ENCODE measurements at places on chromosomes 7 and 10.

GRCh38 chr10:78179886-78180705, 146.4 kb downstream of the RPS24 start:
- no peak for DNase-seq

DNA sequence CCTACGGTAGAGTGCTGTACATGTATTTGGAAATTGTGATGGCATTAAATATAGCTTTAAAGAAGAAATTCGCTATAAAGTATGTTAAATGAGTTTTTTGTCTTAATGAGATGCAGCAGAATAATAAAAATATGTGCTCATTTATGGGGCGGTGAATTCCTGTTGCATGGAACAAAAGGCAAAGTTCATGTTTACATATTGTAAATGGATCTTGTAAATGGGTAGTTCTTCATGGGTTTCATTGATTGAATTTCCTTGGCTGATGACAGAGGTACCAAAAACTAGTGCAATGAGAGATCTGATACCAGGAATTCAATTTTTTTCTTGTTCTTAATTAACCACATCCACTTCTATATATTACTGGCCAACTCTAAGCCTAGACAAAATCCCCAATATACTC, 284.2 kb downstream of the SUGCT start:
- no peak for DNase-seq

- peak; percentile 48 for DNase-seq
Observed at GRCh38 chr7:112157072-112157471, 49.1 kb downstream of the DOCK4 start.

GRCh38 chr7:42274053-42274452, 37.0 kb upstream of the GLI3 start:
- peak; percentile 71 for DNase-seq

GRCh38 chr7:122137251-122138077, 6.6 kb downstream of the AASS start:
- no peak for DNase-seq

- no peak for DNase-seq
Observed at GRCh38 chr10:51255381-51255780, 181.1 kb downstream of the PRKG1 start.

DNA sequence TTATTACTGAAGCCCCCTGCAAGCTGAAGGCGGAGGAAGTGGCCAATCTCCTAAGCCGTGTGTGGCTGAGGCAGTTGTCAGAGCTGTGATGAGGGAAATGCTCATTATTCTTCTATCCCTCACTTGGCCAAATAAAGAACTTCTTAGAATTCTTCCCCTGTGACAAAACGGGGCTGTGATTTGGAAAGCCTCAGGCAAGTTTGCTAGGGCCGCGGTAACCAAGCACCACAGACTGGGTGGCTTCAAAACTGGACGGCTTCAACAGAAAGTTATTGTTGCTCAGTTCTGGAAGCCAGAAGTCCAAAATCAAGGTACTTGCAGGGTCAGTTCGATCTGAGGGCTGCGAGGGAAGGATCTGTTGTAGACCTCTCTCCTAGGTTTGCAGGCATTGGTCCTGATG, 72.3 kb upstream of the STEAP1B start:
- DNase-seq = peak; percentile 80

DNA sequence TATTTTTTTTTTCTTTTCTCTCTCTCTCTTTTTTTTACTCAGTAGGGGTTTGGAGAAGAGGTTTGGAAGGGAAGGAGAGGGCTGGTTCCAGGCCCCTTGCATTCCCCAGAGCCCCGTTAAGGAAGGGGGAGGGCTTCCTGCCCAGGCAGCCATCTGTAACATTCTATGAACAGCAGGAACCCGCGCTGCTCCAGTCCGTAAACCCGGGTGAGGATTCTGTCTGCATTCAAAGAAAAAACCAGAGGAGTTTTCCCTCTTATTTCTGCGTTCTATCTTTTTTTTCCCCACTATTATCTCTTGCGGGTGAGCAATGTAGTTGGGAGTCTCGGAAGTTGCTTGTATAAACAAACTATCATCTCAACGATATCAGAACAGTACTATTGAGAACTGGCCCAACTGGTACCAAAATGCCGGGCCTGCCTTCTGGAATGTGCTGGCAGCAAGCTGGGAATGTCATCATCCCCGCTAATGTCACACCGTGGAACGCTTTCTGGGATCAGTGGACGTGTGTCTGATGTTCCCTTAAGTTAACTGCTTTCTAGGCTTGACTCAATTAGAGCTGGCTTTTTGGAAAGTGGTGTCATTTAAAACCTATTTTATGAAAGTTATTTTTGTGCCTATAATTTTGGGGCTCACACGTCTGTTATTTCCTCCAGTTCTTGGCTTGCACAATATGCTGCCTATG, 153.1 kb upstream of the MEOX2 start:
- DNase-seq = no peak

DNA sequence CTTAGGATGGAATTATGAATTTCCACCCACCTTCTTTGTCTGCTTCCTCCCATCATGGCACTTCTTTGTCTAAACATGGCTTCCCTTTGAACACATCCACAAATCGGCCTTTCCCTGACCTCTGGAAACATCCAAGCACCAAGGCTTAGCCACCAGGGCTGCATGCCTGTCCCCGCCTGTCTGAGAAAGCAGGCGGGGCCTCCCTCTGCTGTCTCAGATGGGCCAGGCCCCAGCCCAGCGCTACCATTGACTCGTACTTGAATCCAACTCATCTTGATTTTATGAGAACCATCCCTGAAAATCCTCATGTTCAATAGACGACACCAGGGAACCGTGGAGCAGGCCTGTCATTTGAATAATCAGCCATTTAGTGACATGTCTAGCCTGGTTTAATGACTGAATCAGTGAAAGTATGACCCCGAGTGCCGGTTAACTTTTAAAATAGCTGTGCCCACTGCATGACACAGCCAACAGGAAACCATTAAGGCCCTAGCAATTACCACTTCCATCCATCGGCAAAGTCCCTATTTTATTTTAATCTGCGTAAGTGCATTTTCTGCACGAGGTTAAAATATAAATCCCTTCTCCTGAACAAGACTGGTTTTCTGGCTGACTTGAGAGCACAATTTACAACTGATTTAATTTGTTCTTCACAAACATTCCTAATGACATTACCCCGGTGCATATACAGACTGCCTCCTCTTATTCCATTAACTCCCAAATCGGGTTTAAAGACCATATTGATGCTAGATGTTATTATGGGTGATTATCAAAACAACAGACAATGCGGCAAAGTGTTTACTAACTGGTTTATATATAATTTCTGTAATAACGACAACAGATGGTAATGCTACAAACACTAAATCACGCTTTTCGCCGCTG, 194.7 kb downstream of the BUB3 start:
- DNase-seq = no peak

DNA sequence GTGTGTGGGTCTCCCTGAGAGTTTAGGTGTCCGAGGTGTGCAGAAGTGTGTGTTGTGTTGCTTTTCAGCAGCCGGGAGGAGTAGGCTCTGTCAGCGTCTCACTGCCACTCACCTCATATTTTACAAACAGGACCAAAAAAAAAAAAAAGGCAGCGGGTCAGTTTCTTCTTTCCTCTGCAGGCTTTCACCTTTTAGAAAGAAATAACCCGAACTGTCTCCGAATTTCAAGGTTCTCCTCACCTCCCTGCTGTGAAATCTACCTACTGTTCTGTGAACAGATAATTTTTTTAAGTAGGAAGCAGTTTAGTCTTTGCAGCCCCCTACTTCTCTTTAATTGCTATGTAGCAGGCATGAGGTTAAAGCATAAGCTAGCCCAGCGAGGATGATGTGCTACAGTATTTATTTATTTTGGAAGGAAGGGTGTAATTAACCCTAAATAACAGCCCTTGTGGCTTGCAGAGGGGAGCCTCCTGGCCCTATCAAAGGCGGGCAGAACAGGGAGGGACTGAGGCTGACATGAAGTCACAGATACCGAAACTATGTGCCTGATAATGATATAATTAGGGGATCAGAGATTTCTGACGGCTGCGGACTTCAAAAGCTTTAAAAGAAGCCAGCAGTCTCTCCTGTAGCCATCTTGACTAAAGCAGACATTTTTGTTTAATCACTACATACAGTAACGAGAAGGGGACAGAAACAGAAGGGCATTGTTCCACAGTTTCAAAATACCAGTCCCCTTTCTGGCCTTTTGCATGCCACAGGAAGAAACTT, 1.6 kb downstream of the BAMBI start:
- DNase-seq = peak; percentile 25

DNA sequence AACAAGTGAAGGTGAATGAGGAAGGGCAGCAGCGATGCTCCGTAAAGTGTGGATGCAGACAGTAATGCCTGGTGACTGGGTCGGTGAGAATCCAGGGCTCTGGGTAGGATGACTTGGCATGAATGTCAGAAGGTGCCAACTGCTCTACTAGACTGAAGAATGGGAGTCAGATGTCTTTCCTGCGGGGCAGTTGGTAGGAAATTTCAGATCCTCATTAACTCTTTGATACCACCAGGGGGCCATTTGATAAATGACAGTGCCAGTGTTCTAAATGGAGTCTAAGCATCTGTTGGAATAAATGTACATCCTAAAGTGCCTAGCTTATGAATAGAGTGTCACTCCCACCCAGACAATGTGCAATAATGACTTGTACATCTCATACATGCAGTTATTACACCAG, 462.0 kb downstream of the GRM8 start:
- DNase-seq = no peak

- peak; percentile 74 for DNase-seq
Observed at GRCh38 chr7:157384301-157384700, 47.5 kb downstream of the DNAJB6 start.

DNA sequence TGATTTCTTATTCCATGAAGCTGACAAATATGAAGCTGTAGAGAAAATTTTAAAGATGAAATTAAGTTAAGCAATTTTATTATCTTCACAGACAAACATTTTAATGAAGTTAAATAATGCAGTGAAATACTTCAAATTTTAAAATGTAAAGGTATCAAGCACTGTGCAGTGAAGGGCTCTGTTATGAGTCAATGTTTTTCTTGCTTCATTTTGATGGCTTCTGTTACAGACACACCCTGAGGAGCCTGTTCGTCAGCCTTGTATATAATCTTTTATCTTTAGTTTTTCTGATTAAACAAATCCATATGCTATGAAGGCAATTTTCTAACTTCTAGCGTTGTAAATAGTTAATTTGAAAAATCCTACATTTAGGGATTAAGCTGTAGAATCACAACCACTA, 18.5 kb downstream of the VSTM2A start:
- DNase-seq = peak; percentile 46

GRCh38 chr7:131166066-131166465, 161.6 kb upstream of the MKLN1 start:
- DNase-seq = peak; percentile 10

GRCh38 chr7:68610701-68611100, 987.6 kb upstream of the AUTS2 start:
- no peak for DNase-seq

Data from PC-3 (cell line).